Right lung (tissue), 10 donors: ENCODE measurements at places on chromosomes 4 and X. TPM values are rescaled to one million over a fixed set of nuclear protein-coding genes. Genes with fewer than 3 reads are reported as not detected.

DNA sequence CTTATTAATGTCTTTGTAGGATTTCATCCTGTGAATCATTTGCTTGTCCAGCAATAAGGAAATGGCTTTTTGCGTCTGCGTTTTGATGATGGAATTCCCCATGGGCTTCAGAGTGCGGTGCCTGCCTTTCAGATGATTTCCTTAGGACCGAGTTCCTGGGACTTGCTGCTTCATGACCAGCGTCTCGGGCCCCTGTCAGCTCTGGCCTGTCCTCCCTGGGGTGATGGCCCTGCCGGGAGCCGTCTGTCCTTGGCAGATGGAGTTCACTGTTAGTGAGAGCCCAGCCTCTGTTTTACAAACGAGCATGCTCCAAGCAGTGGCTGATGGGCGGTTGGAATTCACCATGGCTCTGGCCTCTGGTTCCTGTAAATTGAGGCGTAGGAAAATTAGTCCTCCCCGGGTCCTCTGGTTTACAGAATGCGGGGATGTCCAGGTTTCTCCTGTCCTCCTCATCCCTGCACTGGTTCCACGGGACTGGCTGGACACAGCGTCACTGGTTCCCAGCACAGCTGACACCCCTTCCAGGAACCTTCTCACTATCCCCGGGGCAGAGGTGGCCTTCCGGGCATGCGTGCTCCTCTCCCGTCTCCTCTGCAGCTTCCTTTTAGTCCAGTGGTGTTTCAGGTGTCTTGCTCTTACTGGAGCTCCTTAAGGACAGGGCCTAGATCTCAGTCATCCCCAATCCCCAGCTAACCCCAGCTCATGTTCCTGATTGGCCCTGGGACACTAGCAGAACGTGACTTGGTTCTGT, 34.9 kb downstream of the TBC1D14 start:
- DNase-seq = no peak

Gene UNC5C
- 39.3 TPM for polyA plus RNA-seq

Gene CITED1
- 1.9 TPM for polyA plus RNA-seq

Gene DDX53
- not detected for polyA plus RNA-seq

Gene KCND1
- 4.3 TPM for polyA plus RNA-seq
